Upper lobe of right lung (tissue), 1 donor: ENCODE measurements at places on chromosomes 7 and 10.

DNA sequence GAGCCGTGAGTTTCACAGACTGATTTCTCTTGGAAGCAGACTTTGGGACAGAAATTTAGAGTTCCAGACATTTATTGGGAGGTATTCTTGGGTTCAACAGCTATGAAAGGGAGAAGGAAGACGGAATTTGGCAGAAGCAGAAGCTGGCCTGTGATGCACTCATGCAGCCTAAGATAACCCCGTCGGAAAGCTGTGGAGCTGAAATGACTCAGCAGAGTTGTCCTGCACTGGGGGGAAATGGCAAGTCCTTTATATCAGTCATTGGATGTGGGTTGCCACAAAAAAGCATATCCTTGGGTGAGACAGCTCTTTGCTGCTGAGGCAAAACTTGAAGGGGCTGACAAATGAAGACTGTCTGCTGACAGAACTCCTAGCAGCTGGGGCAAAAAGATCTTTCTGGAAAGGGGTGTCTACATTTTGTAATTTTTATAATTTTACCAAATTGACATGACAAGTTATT lies 11.5 kb upstream of the MICU1 start:
- DNase-seq, result no peak

GRCh38 chr10:88670497-88670896 lies 6.3 kb downstream of the LIPF start:
- no peak for DNase-seq

- DNase-seq, result no peak
These were observed 29.9 kb downstream of the MBL2 start for GRCh38 chr10:52742731-52743130.

- no peak for DNase-seq
These were observed 168.0 kb upstream of the LRRN3 start for GRCh38 chr7:110922906-110923305.

- DNase-seq, result no peak
These were observed 1.8 kb downstream of the MUC17 start for GRCh38 chr7:101021703-101022102.

DNA sequence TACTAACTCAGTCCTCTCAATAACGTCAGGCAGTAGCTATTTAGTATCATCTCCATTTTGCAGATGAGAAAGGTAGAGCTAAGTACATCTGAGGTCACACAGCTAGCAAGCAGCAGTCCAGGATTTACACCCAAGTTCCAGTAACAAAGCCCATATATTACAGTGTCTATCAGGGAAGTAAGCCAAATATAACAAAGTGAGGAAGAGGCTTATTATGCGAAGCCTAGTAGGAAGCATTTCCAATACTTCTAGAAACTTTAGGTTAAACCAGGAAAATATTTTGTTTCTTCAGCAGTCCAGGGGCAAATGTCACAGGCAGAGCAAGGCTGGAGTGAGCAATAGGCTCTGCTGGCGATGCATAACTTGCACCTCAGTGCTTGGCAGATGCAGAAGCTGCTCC lies 53.9 kb downstream of the NOC3L start:
- DNase-seq, result no peak

DNA sequence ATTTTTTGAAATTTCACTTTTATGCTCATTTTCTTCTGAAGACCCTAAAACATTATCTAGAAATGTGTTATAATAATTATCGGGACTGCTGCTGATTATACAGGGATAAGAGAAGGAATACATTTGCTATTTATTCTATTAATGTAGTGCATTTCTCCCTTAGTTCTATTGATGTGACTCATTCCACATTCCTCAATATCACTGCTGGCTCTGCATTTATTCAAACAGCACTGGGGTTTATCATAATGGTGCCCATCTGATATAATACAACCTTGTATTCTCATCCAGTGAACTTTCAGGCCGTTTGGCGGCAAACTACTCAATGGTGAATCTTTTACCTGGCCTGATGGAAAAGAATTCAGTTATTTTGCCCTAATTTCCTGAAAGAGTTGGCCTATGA lies 7.8 kb downstream of the KCND2 start:
- no peak for DNase-seq

DNA sequence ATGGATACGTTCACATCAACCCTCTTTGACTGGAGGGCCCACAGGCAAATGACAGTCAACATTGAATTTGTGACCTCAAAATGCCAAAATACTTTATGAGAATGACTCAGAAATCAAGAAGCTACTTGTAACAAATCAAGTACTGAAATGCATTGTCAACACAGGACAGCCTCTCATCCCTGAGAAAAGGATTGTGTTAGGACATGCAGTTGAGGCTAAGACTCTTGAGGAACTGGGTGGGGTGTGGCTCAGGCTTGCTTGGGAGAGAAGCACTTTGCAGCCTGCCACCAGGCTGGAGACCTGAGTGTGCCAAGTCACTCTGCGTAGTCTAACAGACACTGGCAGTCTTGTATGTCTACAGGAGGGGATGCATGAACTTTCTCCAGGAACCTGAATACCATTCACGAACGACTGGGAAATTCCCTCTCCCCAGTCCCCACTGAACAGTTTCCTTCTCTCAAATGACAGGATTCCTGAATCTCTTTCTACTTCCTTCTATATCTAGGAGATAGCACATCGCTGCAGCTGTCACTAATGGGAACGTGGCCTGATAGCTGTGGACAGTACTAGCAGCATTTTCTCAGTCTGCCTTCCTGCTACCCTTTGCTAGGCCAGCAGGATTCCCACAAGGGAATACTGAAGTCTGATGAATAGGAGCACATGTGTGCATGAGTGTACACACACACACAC lies 3.3 kb upstream of the SMO start:
- DNase-seq, result no peak

DNA sequence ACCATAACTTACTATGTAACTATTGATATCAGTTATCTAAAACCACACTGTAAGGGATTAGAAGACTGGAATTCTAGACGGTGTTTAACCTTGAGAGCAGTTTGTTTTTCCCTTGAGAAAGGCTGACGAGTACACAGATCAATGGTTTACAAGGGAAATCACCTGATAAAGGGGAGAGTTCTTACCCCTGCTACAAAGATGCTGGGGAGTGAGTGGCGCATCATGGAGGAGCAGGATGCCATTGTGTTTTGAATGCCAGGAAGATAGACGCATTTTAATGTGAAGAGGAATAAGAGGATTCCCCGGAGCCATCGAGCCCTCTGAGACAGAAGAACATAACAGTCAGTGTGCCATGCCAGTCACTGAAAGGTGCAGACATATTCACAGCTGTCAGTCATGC lies 145.2 kb downstream of the PKD1L1 start:
- no peak for DNase-seq

- DNase-seq, result no peak
These were observed 183.2 kb downstream of the RTKN2 start for GRCh38 chr10:62085404-62085803.

GRCh38 chr7:108093341-108093740 lies 36.8 kb downstream of the LAMB4 start:
- no peak for DNase-seq

GRCh38 chr7:1523844-1524243 lies 6.7 kb upstream of the MAFK start:
- no peak for DNase-seq

DNA sequence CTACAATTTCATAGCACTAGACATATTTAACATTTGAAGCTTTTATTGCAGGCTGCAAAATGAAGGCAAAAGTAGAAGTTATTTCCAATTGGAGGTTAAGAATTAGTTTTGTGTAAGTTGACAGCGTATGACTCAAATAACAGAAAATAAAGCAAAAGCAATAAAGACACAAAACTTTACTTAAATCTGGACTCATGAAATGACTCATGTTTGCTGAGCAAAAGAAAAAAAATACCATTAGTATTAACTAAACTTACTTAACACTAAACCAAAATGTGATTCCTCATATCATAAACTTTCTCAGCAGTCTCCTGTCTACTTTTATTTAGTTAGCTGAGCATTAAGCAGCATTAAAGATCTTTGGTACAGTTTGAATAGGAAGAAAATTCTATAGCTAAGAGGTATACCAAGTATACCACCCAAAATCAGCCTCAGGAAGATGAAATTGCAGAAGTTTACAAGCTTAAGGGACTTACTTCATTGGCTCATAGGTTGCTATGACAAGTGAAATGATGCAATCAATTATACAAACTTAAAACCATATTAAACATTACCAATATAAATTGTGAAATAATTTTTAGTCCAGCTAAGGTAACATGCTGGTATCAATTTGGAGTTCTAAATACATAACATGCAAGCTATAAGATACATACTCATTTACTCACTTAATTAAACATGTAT lies 1131.4 kb downstream of the XPNPEP1 start:
- DNase-seq, result no peak

DNA sequence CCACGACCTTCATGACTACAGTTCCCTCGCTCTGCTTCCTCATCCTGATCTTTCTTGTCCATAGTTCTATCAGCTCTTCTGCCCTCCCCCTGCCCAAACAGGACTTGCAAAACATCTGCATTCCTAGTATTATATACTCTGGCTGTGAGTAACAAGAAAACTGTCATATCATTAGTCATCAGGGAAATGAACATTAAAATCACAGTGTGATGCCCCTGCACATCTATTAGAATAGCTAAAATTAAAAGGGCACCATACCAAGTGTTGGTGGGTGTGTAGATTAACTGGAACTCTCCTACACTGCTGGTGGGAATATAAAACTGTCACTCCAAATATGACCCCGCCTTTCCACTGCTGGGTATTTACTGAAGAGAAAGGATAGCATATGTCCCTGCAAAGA lies 141.8 kb downstream of the C7orf25 start:
- DNase-seq, result no peak
